ENCODE measurements at places on chromosomes 7 and 10.

DNA sequence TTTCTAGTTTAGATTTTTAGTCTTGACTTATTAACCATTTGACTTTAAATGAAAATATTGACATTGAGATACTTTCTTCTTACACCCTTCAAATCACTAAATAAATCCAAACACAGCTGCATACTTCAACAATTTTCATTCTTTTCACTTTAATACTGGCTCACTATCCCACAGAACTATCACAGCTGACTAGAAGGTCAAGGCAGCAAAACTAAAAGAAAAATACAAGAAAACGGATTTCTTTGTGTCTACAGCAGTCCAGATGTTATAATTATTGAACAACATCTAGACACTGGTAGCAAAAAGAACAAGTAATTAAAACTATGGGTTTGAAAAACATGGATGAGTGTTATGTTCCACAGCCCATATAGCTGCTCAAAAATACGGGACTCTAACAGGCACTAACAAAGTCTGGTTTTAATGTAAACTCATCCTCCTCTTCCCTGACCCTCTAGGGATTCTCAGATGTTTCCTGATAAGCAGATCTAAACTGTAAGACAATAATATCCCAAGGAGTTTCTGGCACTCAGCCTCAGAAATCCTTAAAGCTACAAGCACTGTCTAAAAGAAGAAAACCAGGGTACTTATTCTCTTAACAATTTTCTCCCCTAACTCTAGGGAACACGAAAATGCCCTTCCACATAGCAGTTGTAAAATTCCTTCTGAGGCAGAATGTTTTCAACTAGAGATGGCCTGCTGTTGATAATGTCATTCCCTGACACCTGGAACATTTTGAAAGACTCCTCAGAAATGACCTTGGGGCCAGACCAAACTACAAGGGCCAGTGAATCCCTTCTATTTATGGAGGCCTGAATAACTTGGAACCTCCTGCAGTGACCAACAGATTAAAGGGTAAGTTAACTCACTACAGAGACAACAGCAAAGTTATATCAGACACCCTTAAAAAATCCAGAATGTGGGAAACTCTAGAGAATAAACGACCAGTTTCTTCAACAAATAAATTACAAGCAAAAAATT, 12.8 kb downstream of the DNMBP start:
- no peak for DNase-seq

DNA sequence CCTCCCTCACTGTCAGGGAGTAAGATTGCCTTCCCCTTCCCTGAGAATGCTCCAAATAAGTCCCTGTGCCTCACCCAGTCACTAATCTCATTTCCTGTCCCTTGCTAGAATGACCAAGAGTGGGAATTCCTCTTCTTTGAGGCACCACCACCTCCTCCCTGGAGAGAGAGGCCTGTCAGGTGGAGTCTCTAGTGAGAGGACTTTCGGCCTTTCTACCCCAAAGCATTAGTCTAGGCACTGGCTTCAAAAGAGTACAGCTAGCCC, 145.0 kb downstream of the PTPN20 start:
- no peak for DNase-seq

- DNase-seq = no peak
Measured at GRCh38 chr10:66307826-66308225, 618.0 kb upstream of the LRRTM3 start.

DNA sequence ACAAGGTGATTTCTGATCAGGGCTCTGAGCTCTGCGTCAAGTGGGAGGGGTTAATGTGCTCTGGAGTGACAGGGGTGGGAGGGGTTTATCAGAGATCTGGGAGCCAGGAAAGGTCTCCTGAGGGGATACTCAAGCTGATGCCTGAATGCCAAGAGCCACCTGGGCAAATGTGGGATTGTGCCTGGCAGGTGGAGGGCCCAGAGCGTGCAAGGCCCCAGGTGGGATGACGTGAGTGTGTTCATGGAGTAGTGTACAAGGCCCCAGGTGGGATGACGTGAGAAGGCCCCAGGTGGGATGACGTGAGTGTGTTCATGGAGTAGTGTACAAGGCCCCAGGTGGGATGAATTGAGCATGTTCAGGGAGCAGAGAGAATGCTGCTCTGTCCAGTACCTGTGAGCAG, 610.3 kb downstream of the PTPRN2 start:
- no peak for DNase-seq

DNA sequence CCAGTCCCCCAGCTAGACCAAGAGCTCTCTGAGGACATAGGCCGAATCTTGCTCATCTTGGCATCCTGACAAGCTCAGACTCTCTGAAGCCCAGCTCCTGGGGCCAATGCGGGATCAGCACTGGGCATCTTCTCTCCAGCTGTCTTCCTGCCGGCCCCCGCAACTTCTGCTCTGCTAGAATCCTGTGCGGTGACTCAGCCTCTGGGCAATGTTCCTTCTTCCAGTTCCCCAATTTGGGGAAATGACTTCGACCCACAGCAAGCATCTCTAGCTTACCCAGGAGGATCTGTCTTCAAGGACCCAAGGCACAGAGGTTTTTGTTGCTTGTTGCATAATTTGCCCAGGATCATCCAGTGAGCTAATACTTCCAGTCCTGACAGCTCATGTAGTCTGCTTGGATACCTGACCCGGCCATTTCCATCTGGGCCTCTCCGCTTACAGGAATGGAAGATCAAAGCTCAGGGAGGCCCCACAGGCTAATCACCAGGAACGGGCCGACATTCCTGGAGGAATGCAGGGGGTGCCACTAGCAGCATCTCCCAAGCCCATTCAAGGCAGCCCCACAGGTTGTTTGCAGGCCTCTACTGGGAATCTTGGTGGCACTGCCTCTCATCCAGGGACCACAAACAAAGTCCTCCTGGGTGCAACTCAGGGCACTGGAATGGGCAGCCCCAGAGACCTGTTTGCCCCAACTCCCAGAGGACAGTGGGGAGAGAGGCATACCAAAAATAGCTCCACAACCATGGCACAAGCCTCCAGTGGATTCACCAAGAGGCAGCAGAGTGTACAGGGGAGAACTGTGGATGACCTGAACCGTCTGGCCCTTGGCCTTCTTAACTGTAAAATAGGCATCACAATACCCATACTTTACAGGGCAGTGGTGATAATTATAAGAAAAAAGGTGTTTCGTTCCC, 151.9 kb downstream of the NEURL1 start:
- DNase-seq = no peak

DNA sequence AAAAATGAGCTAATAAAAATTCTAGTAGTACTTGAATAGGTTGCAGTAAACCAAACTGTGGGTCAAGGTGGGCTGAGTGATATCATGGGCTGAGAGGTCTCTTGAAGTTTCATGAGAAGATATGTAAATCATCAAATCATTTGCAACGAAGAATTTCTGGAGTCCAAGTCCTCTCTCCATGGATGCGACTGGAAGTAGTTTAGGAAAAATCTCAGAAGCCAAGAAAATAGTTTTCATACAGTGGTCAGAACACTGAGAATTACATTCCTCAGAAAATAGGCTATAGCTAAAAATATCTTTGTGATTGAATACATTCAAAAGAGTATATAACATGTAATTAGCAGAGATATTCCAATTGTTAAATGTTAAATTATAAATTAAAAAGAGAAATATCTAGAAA, 3.6 kb upstream of the IFIT1 start:
- DNase-seq = no peak

GRCh38 chr10:63702092-63702491, 180.9 kb downstream of the REEP3 start:
- no peak for DNase-seq

- DNase-seq = no peak
Measured at GRCh38 chr10:14389981-14390590, 59.4 kb upstream of the FRMD4A start.

DNA sequence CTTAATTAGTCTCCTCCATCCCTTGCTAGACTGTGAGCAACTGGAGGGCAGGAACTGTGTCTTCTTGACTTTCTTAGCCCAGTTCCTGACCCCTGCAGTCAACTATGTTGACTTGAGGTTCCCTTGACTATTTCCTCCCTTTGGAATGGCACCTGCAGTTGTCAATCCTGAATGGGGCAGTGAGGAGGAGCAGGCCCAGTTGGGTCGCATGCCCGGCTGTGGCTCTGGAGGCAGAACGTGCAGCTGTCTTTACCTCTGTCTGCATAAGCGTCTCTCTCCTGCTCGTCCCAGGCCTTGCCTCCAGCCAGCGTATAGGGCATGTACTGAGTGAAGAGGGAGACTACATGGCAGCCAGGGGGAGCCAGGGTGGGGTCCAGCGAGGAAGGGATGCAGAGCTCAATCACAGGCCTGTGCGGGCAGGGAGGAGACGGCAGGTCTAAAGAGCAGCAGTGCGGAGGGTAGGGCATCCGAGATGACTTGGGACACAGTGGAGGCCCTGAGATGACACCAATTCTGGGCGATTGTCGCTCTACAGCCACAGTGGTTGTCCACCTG, 26.8 kb downstream of the PYROXD2 start:
- DNase-seq = no peak
